ENCODE measurements at places on chromosomes 6 and 20.

- no peak for DNase-seq
Measured at GRCh38 chr6:44056392-44057237, 70.6 kb downstream of the MRPL14 start.

GRCh38 chr6:148611213-148611612 is 135.6 kb upstream of the UST start:
- no peak for DNase-seq

- no peak for DNase-seq
Measured at GRCh38 chr6:33836806-33837469, 33.1 kb upstream of the MLN start.

DNA sequence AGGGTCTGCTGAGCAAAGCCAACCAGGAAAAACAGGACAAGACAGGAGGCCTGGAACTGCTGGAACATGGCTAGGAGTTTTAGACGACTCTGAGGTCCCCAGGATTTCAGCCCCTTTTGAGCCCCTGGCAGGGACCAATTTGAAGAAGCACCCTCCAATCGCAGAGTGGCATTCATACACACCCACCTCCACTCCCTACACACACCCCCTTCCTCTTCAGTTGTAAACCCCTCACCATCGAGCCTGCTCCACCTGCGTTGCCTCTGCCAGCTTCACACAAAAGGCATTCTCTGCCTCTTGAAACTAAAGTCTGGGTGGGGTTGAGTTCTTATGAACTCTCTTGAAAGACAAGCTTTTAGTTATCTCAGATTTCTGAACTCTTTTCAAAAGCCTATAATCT is at the start of gene GPX6:
Gene GPX6 (minus strand): TSS at position 118 of the 400 bp plus-strand sequence. CDS start 50 bp downstream, at position 68.
- DNase-seq: no peak

DNA sequence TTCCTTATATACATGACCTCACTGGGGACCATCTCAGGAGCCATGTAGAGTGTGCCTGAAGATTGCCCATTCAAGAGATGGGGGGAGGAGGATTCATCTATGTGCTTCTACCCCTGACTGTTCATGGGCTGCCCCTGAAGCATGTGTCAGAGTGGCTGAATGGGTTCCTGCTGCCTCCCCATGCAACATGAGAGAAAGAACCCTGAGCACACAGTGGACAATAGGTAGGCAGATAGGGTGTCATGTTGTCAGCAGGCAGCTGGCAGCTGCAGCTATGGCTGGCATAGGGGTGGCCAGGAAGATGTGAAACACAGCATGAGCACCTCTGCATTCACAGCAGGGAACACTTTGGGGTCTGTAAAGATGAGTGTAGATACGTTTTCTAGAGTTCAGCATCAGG is 208.4 kb upstream of the CNR1 start:
- DNase-seq: no peak

GRCh38 chr6:142207265-142207877 is 60.3 kb downstream of the VTA1 start:
- peak; percentile 43 for DNase-seq

- DNase-seq: no peak
Measured at GRCh38 chr6:8240301-8240700, 138.0 kb upstream of the EEF1E1 start.

DNA sequence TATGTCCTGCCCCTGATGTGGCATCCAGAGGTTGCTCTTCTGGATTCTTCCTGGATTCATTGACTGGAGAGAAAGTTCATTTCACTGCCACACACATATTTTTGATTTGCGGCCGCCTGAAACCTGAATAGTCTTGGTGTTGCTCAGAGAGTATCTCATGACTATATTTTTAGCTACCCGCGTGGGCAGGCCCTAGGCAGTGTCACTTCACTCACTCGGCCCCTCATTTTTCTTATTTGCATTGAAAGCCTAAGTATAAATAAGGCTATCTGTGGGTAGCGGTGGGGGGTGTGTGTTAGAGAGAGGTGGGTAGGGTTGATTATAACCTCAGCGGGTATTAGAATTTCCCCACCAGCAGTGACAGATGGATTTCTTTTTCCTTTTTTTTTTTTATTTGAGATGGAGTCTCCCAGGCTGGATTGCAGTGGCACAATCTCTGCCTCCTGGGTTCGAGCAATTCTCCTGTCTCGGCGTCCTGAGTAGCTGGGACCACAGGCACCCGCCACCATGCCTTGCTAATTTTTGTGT is 113.5 kb downstream of the JARID2 start:
- no peak for DNase-seq

GRCh38 chr6:87078983-87079616 is 15.8 kb downstream of the CGA start:
- peak; percentile 68 for DNase-seq

DNA sequence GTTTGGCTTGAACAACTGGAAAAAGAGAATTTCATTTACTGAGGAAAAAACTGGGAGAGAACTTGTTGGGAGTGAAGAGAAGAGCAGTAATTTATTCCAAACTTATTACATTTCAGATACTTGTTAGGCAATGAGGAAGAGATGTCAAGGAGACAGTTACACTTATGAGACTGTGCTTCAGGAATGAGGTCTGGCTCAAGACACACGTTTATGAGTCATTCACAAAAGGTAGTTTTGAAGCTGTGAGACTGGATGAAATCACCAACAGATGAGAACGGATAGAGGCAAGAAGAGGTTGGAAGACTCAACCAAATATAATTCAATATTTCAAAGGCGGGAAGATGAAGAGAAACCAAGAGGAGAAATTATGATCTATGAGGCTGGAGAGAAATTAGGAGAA is 70.6 kb upstream of the DEFB112 start:
- DNase-seq: no peak

- no peak for DNase-seq
Measured at GRCh38 chr6:39755231-39755630, 30.0 kb upstream of the KIF6 start.

DNA sequence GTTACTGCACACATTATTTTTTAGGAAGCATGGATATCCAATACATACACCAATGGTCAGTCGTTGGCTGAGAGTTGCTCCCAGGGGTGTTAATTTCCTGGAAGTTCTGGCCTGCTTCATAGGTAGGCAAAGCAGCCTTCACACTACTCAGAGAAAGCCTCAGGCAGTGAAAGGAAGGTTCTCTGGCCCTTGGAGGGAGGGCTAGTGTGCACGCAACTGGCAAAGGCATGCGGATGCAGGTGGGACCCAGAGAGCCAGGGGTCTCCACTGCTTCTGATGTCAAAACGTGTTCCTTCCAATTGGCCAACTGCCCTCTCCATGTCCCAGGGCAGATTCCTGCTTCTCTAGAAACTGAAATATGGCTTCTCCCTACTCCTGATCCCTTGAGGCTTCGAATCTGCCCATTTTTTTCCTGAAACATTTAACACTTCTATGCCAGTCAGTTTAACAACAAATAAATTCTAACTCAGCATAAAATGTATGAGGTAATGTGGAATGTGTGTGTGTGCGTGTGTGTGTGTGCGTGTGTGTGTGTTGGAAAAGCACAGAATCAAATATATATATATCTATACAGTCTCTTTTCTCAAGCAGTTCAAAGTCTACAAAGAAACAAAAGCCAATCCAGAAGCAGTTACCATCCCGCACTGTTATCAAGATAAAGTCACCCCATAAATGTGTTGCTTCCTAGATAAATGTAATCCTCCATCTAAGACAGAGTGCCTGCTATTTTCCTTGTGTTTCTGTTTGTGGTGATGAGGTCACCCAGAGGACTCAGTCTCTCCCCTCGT is 94.0 kb upstream of the HIVEP1 start:
- no peak for DNase-seq

DNA sequence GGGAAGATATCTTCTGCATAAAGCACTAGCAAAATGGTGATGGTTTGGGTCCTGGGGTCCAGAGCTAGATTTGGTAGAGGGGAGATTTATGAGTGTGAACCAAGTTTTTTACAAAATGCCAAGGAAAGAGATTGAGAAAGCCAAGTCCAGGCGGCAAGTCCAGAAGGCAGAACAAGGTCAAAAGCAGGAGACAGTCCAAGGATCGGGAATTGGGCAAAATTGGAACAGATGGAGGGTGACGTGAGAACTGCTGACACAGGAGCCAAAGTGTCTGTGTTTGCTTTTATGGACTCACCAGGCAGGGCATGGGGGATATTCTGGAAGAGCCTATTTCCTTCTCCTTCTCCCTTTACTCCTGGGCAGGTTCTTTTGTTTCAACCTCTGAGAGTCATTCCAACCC is 4.1 kb downstream of the NHLRC1 start:
- no peak for DNase-seq

GRCh38 chr20:36251426-36251825 is 15.1 kb downstream of the AAR2 start:
- DNase-seq: no peak
